Activated CD8-positive, alpha-beta memory T cell treated with anti-CD3 and anti-CD28 coated beads for 4 hours (primary cell): ENCODE measurements at places on chromosomes 5 and 9.

GRCh38 chr9:34318163-34318790 lies 10.8 kb downstream of the KIF24 start:
- DNase-seq = no peak

- no peak for DNase-seq
Observed at GRCh38 chr9:27194401-27195091, 85.5 kb downstream of the TEK start.

DNA sequence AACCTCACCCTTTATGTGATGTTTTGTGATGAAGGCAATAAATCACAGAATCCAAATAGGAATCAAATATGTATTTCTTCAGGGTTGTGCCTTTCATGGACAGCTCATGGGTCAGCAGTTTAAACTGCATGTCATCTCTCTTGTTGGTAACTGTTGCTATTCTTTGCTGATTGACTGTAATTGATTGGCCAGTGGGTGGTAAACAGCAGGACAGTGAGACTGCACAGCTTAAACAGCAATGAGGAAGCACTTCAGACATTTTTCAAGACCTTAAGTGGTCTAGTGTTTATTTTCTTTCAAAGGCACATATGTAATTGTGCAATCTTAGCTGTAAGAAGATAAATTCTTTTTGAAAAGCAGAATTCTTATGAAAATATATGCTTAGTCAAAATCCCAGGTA lies 260.5 kb downstream of the COX7C start:
- DNase-seq = no peak

DNA sequence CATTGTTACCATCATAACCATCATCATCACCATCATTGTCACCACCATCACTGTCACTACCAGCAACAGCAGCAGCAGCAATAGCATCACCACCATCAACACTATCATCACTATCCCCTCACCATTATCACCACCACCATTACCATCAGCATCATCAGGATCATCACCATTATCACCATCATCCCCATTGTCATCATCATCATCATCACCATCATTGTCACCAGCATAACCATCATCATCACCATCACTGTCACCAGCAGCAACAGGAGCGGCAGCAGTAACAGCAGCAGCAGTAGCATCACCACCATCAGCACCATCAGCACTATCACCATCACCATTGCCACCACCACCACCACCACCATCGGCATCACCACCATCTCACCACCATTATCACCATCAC lies 48.4 kb downstream of the S1PR3 start:
- no peak for DNase-seq

- DNase-seq = no peak
Observed at GRCh38 chr5:103393101-103393754, 134.7 kb downstream of the MACIR start.

DNA sequence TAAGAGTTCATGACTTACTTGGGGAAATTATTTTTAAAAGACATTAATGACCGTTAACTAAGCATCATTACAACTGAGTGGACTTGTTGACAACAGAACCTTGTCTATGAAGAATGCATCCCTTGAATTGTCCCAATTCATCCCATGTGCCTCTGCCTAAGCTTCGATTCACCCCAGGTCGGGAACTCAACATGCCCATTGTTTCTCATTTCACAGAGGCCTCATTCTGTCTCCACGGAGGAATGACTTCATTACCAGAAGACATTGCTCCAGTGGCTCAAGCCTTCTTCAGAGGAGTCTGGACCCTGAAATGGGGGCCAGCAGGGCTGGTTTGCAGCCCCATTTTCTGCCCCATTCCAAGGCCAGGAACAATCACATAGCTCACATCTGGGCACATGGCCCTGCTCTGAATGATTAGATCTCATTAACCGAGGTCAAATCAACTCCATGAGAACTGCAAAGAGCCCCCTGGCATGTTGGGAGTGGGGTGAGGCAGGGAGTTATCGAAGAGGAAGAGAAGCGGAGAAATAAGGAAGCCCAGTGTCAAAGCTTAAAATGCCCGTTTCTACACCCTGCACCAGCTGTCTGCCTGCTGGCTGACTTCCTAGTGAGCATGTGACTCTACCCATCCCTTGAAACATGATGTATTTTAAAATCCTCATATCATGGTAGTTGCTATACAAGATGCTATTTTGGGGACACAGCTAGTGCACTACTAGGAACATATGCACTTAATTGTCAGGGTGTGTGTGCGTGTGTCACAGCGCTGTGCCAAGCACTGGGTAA lies 137.3 kb downstream of the LHFPL2 start:
- no peak for DNase-seq

GRCh38 chr5:13658761-13659160 lies 285.7 kb downstream of the DNAH5 start:
- no peak for DNase-seq

GRCh38 chr9:85421641-85422040 lies 320.1 kb downstream of the AGTPBP1 start:
- no peak for DNase-seq

DNA sequence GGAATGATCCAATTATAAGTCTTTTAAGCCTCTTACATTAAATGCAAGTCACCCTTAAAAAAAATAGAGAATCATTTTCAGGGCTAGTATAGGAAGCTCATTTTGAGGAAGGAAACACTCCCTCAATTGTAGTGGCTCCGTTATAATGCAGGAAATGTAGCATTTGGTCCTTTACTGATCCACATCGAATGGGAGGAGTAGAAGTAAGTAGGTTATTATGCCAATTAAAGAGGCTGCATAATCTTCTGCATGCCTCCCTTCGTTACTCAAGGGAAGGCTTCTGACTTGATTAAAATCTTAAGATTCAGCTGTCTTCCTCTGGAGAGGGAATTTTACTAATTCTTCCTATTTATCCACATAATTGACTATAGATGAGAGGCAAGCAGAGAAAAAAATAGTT lies 579.2 kb upstream of the COX7C start:
- DNase-seq = no peak

DNA sequence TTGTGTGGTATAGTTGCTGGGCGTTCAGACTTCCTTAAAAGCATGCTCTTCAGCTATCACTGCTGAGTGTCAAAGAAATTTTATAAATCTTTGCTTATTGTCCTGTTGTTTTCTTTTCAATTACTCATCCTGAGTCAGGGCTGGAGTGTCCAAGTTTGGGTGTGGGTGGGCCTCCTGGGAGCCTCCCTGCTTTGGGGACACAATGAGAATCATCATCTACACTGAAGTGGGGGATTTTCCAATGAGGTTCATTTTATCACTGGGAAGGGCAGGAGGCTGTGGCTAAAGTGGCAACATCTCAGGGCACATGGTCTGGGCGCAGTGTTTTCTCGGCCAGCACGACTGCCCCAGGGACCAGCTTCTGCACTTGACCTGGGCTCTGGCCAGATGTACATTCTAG lies 19.5 kb downstream of the GFPT2 start:
- DNase-seq = no peak

GRCh38 chr9:96567203-96567700 lies 52.4 kb downstream of the CDC14B start:
- DNase-seq = no peak

DNA sequence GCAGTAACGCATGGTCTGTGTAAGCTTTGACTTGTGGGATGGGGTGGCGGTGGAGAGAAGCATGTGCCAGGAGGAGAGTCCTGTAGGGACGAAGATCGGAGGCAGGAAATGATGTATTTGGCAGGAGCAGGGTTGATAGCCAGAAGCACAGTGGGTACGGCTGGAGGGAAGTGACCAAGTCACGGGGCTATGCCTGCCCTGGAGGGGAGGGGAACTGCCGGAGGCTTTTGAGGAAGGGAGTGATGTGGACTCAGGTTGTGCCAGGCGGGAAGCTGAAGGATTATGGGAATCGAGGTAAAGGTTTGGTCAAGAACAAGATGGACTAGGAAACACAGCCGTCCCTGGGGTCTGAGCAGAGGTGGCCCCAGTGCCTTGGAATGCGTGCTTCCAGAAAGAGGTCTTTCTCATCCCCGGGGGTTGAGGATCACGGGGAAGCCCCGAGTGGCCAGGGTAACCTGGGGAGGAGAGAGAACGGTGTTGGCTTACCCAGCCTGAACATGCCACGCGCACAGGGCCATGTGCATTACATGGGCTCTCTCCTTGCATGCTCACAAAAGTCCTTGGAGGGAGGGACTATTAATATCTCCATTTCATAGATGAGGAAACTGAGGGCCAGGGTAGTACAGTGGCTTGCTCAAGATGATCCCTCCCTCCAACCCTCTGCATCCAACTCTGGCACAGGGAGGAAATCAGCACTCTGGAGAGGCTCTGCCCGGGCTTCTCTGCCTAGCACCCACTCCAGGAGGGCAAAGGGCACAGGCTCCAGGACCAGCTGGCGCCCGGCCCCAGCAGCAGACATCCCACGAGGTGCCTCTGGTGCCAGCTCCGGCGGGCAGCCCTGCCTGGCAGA lies 253.8 kb downstream of the PBX3 start:
- DNase-seq = no peak

GRCh38 chr9:136683755-136684154 lies 3.5 kb downstream of the AGPAT2 start:
- DNase-seq = no peak

DNA sequence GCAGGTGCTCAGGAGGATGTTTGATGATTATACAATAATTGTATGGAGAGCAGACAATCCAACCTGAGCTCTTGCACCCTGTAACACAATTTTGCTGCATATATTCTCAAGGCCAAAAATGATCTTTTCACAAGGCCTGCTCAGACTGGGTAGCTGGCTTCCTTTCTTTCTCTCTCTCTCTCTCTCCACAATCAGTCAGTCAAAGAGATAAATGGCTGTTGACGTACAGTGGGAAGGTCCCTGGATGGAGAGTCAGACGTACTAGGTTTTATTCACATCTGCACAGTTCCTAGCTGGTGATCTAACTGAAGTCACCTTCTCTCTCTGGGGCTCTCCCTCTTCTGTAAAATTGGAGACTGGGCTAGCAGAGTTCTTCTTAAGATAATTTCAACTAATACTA lies 19.8 kb downstream of the SLC36A2 start:
- DNase-seq = no peak

DNA sequence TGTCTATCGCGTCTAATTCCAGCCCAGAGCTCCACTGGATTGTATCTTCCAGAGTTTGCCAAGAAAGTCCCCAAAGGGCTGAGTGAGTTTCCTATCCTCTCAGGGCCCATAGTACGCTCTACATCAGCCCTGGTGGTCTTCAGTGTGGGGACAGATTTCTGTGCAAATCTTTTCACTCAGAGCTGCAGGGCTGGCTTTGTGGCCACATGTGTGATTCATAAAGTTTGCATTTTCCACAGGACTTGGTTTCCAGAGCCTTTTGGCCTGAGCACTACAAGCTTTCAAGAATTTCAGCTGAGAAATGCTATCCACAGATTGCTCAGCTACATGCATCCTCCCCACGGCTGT lies 76.7 kb upstream of the CXCL14 start:
- no peak for DNase-seq

GRCh38 chr5:68968429-68968828 lies 125.4 kb upstream of the SLC30A5 start:
- no peak for DNase-seq

DNA sequence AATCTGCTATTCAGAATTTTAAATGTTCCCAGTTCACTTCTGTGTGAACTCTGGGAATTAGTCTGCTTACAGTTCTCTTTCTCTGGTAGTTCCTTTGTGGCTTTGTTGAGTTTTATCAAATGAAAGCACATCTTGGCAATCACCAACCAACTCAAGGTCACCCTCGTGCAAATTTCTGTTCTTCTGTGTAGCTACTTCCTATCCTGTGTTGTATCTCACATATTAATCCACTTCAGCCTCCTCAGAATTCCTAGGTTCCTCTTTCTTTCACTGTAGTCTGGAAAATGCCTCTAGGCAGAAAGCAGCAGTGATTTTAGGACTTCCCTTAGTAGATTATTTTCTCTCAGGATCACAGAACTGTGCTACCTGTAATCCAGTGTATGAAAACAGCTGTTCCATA lies 100.3 kb downstream of the AUH start:
- no peak for DNase-seq
